Activated B cell treated with CpG ODN at 0.5 μM for 24 hours (primary cell): ENCODE measurements at places on chromosomes 3 and 15. TPM values are rescaled to one million over a fixed set of nuclear protein-coding genes. Genes with fewer than 3 reads are reported as not detected.

- DNase-seq: no peak
Observed at GRCh38 chr15:95454403-95455262, 875.9 kb upstream of the NR2F2 start.

PRR20G gene
- total RNA-seq: not detected in 2 replicates

TGM5 gene
- total RNA-seq: 0.11 and 0.17 TPM in 2 replicates

DNA sequence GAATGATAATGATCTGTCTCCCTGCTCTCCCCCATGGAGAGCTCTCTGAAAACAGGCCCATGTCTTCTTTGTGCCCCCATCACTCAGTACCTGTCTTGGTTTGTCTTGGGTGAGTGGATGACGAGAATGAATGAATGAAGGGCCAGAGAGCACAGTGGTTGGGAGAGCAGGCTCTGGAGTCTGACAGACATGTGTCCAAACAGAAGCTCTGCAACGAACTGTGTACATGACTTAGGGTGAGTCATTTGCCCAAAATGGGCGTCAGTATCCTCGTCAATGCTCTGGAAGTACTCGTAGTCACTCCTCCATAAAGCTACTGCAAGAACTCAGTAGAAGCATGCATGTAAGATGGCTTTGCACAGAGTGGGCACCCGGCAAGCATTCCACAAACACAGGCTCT, 170.2 kb upstream of the TLE3 start:
- DNase-seq: no peak

DNA sequence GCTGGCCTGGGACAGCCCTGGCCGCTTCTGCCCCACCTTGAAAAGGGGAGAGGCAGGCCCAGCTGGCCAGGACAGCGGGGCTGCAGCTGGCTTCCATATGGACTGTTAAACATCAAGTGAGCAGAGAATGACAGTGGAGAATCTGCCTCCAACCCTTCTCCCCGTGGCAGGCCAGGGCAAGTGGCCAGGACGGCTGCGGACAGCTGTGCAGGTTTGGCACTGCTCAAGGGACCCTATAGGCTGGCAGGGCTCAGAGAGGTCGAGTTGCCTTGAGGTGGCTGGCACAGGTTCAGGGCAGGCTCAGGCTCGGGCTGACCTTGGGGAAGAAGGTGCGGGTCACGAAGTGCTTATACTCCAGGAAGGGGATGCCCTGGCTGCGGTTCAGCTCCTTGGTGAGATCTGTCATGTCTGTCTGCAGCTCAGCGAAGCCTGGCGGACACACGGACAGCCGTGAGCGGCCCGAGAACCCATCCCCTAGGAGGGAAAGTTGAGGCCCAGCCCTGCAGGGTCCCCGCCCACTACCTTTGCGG, 24.3 kb downstream of the H1-8 start:
- no peak for DNase-seq

DNA sequence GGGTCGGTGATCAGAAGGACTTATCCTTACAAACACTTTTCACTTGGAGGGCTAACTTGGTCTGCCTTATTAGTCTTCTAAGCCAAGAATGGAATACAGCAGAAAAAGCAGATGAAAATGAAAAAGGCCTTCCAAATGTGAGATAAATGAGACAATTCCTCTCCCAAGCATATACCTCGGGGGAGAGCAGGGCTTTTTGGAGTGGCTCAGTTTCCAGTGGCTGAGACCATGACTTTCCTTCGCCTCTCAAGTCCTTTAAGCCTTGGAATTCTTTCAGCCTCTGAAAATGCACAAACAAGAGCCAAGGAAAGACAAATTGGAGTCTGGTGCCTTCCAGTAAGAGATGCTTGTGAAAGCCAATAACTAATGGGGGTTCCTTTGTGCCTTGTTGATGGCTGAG, 130.9 kb downstream of the DTWD1 start:
- DNase-seq: no peak

DNA sequence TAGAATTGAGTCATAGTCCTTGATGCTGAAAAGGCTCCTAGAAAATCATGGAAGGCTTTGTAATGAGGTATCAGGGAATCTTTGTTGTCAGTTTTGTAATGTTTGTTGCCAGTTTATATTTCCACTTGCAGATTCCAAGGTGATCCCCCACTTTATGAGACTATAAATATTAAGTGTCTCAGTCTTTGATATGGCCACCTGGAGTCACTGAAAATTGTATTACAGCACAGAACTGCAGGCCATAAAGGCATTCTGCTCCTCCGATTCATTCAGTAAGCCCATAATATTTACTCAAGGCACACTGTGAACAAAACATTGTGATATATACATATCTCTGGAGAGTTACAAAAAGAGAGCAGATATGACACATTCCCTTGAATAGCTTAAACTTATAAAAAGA, 457.8 kb upstream of the ZNF385D start:
- DNase-seq: no peak

GRCh38 chr15:74889390-74889882, 406 bp upstream of the MPI start:
- DNase-seq: no peak

EOMES gene
- total RNA-seq: 0.10 TPM in 1 of 2 replicates, not detected in the other

ADGRG7 gene
- not detected in 2 replicates for total RNA-seq

GRCh38 chr3:8200996-8201395, 300.6 kb upstream of the LMCD1 start:
- no peak for DNase-seq

TRAT1 gene
- not detected in 2 replicates for total RNA-seq

DNA sequence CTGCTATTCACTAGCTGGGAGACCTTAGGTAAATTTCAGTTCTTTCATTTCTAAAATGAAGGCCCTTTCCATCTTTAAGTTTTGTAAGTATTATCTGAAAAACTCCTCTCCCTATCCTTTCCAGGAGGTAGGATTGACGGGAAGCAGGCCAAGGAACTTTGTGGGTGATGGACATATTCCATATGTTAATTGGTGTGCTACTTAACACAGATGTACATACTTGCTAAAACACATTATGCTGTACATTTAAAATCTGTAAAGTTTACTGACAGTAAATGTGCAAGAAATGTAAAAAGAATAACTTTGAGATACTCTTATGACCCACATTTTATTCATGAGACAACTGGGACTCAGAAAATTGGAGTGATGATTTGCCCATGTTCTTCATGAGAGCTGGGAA, 329.8 kb upstream of the LRRC3B start:
- no peak for DNase-seq

C3orf20 gene
- total RNA-seq: 0.16 and 0.17 TPM in 2 replicates

DNA sequence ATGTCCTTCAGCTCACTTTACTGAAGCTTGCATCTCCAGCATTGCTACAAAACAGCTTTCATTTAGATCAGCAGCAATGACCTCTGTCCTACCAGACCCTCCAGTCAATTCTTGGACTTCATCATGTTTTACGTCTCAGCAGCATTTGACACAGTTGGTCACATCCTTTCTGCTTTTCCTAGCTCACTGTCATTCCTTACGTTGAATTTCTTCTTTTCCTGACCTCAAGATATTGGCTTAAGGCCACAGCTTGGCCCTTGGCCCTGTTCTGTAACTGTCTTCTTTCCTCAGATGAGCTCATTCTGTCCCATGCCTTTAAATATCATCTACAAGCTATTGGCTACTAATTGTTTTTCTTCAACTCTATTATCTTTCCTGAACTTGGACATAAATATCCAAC, 576.2 kb upstream of the KCNMB2 start:
- DNase-seq: no peak

GRCh38 chr3:177337541-177338331, 140.5 kb upstream of the TBL1XR1 start:
- no peak for DNase-seq

FANCD2OS gene
- total RNA-seq: not detected in 2 replicates

GRCh38 chr15:41790756-41791546, 16.7 kb downstream of the MAPKBP1 start:
- DNase-seq: no peak

PSMD6 gene
- total RNA-seq: 88.9 and 91.4 TPM in 2 replicates

DNA sequence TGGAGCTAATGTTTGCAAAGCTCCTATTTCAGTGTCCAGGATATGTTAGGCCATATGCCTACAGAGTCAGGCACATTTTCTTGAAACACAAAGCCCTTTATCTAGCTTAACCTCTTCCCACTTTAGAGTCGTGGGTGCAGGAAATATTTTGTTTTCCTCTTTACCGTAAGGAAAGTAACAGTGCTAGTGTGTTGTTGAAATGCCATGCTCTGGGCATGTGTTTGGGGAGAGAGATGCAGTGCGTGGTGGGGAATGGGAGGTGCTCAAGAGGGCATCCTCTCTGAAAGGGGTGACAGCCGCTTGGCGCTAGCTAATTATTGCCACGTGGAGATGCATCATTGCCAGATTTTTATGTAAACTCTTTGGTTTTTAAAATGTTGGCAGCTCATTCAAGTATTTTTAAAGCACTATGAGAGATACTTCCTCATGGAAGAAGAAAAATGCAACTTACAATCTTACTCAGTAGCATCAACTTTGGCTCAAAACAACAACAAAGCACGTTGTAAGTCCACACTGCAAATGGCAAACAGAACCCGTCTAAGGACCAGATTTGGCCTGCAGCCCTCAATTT, 152.6 kb downstream of the LPP start:
- DNase-seq: no peak

GRCh38 chr3:32239307-32240158, 1.1 kb downstream of the CMTM8 start:
- DNase-seq: no peak

- DNase-seq: no peak
Observed at GRCh38 chr15:62240121-62241096, 75.3 kb upstream of the C2CD4B start.

DNA sequence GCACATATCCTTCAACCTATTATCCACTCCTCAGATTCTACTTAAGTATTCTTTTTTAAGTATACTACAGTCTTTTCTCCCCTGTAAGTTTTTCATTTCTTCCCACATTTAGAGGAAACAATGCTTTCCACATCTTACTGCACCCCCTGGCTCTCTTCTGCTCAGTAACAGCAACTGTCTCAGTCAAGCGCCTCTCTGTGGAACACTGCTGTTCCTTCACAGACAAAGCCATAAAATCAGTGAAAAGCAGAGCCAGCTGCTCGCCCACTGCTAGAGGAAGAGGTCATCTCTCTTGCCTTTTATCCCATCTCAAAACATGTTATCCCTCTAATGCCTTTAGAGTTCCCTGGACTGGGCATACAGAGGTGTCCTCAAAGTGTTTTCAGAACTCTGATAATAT, 24.8 kb downstream of the SERP1 start:
- DNase-seq: no peak

GRCh38 chr15:42608752-42609488, 33.5 kb downstream of the STARD9 start:
- no peak for DNase-seq

XCR1 gene
- not detected in 2 replicates for total RNA-seq

TM4SF1 gene
- total RNA-seq: not detected in 2 replicates

DNA sequence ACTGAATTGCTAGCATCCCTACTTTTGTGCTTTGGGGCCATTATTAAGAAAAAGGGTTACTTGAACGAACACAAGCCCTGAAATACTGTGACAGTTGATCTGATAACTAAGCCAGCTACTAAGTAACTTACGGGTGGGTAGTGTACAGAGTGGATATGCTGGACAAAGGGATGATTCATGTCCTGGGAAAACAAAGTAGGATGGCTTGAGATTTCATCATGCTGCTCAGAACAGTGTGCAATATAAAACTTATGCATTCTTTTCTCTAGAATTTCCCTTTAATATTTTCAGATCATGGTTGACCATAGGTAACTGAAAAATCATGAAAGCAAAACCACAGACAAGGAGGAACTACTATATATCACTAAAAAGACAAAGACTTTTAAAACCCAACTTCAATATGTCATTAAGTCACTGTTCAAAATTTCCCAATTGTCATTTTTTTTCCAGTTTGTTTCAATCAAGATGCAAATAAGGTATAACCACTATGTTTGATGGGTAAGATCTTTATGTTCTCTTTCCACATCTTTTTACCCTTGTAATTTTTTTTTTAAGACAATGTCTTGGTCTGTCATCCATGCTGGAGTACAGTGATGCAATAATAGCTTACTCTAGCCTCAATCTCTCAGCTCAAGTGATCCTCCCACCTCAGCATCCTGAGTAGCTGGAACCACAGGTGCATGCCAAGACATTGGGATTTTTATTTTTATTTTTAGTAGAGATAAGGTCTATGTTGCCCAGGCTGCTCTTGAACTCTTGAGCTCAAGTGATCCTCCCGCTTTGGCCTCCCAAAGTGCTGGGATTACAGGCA, 67.7 kb downstream of the IFT80 start:
- no peak for DNase-seq

THBS1 gene
- total RNA-seq: 1.5 and 1.7 TPM in 2 replicates

MCTP2 gene
- 46.0 and 54.2 TPM in 2 replicates for total RNA-seq

GRCh38 chr3:178238179-178238578, 298.1 kb upstream of the KCNMB2 start:
- no peak for DNase-seq

- DNase-seq: no peak
Observed at GRCh38 chr3:194311000-194311399, 40.1 kb downstream of the CPN2 start.

- no peak for DNase-seq
Observed at GRCh38 chr3:153901991-153902390, 219.2 kb upstream of the ARHGEF26 start.

ZMYND10 gene
- 0.61 and 0.64 TPM in 2 replicates for total RNA-seq

DNA sequence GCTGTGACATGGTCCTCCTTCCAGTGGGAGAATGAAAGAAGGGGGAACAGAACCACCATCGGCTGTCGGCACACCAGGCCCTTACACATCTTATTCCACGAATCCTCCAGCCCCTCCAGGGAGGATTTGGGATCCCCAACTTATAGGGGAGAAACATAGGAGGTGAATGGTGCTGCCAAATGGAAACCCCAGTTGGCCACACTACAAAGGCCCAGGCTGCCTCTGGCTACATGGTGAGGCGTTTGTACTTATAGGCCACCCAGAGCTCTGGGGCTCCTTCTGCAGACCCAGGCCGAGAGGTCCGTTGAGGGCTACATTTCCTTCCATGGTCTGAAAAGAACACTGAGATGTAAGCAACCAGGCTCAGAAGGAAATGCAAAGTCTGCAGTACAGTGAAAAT, 12.0 kb downstream of the AMOTL2 start:
- no peak for DNase-seq

CLDN11 gene
- total RNA-seq: 0.51 and 0.69 TPM in 2 replicates

DNA sequence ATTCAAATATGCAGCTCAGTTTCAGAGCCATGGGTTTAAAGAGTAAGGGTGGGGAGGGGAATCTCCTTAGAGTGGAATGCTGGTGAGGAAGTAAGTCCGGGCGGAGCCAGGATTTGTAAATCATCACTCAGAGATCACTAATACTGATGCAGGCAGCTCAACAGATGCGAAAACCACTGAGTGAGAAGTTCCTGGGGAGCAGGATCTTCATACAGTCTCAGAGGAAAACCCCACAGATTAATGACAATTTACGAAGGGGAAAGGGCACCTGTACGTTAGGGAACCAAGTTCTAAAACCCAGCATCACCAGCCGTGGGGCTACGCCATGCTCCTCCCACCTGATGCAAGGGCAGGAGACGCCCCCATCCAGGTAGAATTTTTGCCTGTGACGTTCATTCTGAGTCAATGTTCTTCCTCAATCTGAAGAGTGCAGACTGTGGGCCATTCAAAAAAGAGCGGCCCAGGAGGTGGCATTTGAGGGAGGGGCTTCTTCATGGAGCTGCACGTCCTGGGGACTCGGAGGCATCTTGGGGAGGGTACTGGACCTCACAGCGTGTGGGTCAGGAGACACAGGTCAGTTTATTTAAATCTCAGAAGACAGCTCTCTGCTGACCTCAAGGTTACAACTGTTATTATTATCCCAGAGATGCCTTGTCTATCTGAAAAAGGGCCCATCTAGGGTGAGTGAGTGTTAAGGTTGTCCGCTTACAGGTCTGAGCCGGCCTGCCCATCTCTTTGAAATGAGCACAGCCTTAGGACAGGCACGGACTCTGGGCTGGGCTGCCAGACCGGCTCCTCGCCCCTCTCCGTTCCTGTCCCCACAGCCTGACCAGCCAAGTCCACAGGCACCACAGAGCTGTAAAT, 228.0 kb downstream of the XXYLT1 start:
- no peak for DNase-seq
